Activated T-cell treated with anti-CD3 and anti-CD28 coated beads for 24 hours (primary cell): ENCODE measurements at places on chromosomes 3 and 15.
A peak's percentile ranks its signal among the peaks of the same experiment; 100 is the strongest.

- no peak for DNase-seq
These were observed 10.8 kb downstream of the BCL2L10 start for GRCh38 chr15:52101542-52102323.

- no peak for DNase-seq
These were observed 150.6 kb upstream of the RGMA start for GRCh38 chr15:93239591-93239990.

DNA sequence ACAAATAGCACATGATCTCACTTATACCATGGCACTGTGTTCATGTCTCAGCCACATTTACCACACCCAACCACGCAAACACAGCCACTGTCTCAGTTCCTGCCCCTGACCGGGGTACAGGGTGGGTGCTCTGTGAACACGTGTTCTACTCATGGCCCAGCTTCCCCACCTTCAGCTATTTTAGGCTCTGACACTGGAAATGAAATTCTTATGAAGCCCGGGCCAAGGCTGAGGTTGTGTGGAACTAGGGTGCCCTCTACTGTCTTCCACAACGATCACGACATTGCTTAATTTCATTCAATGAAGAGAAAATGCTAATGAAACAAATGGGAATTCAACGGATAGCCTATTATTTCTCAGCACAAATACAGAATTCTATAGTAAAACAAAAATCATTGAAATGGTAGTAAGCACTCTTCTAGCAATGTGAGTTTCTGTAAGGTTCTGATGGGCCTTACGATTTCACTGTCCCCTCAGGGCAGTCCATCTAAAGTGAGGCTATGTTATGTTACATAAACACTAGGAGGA is 2.1 kb upstream of the GABRA5 start:
- DNase-seq: no peak

DNA sequence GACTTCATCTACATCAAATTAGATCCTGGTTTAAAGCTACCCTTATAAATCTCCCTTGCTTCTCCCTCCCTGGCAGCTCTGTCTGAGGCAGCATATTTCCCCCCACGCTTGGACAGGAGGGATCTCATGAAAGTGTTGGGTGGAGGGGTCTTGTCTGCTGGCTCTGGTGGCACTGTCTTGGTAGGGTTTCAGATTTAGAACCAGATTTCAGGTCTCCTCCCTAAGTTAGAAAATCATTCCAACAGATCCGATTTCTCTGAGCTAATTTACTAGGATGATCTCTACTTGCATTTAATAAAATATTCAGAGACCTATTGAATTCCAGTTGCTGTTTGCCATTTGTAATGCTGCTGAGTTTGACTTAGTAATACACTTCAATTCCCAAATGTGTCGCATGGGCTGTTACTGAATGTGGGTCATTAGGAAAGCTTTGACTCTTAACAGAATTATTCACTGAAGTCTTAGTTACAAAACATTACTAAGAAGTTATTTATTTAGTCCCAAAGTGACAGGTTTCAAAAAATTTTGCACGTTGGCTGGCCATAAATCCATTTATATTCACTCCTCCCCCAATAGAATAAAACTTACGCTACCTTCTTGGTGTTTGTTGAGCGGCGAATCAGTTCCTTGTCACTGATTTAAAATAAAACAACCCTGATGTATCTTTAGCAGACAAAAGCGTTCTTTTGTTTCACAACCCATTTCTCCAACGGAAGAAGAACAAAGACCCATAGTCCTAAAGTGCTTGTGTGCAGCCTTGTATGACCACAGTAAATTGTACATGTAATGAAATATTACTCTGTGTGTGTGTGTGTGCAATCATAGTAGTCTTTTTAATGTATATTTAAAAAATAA is 84.5 kb downstream of the TRAK1 start:
- no peak for DNase-seq

DNA sequence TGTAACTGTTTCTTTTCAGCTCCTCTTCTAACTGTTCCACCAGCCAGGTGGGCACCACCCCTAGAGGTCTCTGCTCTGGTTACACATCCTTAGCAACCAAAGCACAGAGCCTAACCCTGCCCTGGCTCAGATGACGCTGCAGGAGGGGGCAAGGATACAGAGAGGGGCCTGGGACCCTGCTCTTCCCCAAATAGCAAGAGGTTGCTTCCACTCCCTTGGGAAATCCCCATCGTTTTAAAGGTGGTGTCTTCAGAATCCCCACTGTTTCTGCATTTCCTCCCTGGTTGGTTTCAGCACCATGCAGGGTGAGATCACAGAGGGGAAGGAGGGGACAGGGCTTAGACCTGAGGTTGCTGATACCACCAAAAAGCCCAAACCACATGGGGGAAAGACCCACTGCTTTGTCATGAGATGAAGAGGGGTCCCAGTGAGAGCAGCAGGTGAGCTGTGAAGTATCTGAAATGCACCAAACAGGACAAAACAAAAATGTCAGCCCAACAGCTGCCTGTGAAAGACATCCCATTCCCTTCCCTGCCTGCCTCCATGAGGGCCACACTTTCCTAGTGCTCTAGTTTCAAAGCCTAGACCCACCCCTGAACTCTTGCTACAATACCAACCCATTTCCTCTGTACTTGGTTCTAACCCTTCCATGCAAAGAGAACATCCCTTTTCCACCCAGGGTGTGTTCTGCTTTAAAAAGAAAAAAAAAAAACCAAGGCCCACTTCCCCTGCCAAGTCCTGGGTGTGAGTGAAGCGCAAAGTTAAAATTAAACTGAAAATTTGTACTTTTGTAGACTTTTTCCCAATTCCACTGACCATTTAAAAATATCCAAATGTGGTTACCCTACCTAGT is 29.0 kb downstream of the ANP32A start:
- DNase-seq: peak; percentile 49

DNA sequence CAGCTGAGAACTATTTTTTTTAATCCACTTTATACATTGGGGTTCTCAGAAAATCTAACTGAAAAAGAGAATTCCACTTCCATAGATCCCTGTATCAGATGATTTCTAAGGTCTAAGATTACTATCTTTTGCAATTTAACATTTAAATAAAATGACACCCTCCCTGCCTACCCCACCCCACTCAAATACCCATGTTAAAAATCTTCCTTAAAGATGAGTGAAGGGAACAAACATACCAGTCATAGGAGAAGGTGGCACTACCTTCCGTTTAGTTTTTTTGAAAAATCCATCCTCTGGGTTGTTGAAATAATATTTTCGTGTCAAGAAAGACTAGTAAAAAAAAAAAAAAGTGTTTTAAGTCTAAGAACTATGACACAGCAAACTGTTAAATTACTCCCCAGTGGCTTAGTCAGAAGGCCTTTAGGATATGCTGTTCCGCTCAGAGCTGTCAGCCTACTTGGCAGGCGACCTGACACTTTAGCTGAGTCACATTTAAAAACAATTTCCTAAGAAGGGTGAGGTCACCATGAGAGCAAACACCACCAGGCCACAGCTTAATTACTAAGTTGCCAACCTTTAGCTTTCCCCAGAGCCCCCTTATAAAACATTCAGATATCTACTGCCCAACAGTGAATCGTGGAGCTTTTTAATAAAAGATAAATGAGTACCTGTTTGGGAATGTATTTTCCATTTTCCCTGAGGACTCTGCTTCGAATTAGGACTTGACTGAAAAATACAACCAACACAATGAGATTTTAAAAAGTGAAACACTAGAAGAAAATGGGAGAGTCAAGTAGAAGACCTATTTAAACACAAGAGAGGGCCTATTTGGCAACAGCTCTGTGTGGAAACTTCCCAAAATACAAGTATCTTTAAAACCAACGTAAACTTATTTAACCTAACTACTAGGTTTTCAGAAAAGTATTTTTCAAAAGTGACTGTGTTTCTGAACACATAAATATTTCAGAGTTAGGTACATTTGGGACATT is 9.6 kb downstream of the EMC3 start:
- DNase-seq: no peak

- no peak for DNase-seq
These were observed 97.1 kb downstream of the TMEM108 start for GRCh38 chr3:133135306-133135705.

DNA sequence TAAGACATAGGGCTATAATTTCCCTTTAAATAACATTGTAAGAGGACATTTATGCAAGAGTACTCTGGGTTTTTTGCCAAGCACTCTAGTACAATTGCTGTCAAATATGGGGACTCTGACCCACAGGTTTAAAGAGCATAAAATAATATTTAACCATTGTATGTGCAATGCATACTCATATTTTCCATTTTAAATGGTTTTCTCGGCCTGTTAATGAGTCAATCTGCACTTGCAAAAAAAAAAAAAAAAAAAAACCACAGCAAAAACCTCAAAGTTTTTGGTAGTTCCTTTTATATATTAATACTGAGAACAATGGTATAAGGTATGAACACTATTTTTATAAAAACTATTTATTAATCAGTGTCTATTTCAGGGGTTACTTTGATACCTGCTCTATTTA is 304.0 kb upstream of the CBLB start:
- no peak for DNase-seq

DNA sequence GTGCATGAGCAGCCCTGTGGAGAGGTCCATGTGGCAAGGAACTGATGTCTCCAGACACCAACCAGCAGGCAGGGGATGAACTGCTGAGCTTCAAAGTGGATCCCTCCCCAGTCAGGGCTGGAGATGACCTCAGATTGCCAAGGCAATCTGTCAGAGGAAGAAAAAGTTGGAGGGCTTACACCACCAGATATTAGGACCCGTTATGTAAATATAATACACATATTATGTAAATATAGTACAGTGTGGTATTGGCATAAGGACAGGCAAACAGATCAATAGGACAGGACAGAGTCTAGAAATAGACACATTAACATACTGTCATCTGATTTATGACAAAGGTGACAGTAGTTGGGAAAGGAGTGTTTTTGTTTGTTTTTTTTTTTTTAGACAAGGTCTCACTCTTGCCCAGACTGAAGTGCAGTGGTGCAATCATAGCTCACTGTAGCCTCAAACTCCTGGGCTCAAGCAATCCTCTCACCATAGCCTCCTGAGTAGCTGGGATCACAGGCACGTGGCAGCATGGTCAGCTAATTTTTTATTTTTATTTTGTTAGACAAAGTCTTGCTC is 18.0 kb upstream of the RAB7A start:
- DNase-seq: no peak

DNA sequence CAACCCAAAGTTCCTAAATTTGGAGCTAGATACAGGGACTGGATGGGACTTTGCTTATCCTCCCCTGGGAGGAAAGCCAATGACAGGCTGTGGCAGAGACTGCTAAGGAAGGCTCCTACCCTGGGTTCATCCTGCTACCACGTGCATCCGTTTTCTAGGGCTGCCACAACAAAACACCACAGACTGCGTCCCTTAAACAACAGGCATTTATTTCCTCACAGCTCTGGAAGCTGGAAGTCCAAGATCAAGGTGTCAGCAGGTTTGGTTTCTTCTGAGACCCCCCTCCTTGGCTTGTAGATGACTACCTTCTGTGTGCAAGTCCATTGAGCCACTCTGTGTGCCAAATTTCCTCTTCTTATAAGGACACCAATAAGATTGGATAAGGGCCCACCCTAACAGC is 263.9 kb downstream of the FAM43A start:
- no peak for DNase-seq

DNA sequence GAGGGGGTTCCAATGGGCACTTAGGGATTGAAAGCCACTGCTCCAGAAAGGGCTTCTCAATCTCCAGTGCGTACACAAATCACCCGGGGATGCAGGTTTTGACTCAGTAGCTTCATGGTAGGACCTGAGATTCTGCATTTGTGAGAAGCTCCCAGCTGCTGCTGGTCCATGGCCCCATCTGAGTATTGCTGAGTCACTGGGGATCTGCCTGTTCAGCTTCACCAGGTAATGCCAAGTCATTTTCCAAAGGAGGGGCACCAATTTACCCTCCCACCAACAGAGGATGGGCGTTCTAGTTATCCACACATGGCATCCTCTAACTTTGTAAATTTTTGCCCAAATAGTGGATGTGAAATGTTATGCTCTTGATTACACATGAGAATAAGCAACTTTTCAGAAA is 12.9 kb upstream of the CEMIP start:
- no peak for DNase-seq

DNA sequence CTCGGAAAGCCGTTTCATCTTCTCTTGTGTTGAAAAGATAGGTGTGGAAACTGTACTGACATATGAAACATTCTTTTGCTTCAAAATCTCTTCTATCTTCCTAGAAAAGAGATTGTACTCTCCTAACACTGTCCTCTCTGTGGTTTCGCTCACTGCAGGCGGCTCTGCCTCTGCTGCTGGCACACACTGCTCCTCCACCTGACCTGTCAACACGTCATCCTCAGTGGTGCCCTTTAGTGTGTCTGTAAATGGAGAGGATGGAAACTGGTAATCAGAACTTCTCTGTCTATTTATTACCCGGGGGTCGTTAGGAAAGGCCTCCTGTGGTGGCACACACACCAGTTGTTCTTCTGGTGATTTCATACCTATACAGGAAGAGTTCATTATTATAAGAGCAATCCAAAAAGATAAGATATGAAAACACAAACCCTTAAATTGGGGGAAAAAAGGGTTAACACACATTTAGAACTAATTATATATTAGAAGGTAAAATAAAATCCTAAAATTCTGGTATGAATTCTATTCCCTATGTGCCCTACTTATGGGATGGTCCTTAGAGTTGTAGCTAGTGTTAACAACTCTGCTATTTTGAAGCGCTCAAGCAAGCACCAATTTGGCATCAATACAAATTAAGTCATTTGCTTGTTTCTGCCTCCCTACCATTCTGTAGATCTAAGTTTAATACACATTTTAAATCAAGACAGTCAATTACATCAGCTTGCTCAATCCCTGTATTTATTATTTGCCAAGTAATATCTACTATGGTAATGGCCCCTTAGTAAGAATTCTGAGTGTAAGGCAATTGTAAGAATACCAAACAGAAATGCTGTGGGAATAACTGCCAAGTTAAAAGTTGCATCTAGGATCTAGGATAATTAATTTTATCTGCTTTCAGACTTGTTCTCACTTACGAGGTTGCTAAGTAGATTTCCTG is 49.2 kb downstream of the TASOR start:
- no peak for DNase-seq

GRCh38 chr15:31489801-31490646 is 163.4 kb downstream of the KLF13 start:
- DNase-seq: peak; percentile 13

- DNase-seq: no peak
These were observed 129.2 kb downstream of the NEK10 start for GRCh38 chr3:27239951-27240350.

GRCh38 chr3:52153389-52154096 is 680 bp downstream of the POC1A start:
- no peak for DNase-seq

DNA sequence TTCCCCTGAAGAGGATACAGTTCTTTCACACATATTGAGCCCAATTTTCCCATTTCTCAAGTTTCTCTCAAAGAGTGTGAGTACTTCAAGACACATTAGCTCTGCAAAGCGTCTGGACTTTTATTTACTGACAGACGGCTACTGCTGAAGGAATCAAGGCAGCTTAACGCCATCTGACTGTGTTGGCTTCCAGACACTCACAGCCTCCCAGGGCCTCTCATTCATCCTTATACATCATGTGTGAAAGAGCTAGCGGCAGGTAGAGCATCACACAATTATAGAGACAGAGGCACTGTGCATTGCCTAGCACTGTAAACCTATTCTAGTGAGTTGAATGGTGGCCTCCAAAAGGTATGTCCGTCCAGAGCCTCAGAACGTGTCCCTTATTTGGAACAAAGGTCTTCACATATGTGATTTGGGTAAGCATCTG is 284.1 kb upstream of the STT3B start:
- DNase-seq: no peak
